ENCODE measurements at places on chromosomes 7 and 10.

DNA sequence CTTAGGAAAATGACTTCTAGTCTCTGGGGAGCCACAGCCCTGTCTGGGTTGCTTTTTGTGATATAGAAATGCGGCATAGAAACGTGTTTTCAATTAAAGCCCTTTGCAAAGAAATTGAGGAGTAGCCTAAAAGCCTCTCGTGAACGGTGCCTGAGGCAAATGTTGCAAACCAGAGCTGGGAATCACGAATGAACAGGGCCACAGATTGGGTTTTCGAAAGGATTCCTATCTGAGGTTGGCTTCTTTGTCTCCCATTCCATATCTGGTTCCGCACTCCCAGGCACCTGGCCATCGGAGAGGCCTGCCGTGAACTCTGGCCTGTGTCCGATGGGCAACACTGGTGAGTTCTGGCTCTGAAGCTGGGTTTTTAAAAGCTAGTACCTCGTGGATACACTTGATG is 221.6 kb downstream of the TCF7L2 start:
- DNase-seq, result no peak

GRCh38 chr10:110035070-110035921 is 27.5 kb downstream of the ADD3 start:
- no peak for DNase-seq

DNA sequence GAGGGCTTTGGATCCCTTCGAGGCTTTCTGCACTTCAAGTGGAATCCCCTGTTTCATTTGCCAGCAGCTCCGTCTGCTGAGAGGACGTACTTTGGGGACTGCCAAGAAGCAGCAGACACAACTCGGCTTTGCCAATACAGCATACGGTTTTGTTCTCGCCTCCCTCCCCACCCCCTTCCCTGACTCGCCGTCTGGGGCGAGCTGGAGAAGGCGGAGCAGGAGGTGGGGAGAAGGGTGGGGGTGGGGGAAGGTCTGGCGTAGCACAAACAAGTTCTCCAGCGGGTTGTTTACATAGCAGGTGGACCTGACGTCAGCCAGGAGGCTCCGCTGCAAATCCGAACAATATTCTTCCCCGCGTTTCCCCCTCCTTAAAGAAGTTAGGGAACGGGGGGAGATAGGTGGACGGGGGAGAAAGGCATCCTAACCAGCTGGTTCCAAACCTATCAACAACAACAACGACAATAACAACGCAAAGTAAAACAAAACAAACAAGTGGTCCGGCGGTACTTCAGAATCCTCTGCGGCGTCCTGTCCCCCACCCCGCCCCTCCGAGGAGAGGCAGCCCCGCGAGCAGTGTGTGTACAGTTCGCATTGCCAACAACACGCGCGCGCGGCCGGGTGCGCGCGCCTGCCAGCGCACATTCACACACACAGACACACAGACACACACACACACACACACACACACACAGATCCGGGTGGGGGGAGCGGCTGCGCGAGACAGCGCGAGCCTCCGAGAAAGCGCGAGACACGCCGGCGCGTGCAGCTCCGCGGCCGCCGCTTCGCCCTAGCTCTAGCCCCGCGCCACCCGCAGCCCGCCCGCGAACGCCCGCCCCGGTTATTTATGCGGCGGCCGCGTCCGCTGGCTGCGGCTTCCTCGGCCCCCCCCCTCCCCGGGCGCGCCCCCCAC is 167.0 kb upstream of the PPP1R3A start:
- no peak for DNase-seq

GRCh38 chr7:90092506-90092905 is 61.8 kb upstream of the STEAP1 start:
- DNase-seq, result no peak

DNA sequence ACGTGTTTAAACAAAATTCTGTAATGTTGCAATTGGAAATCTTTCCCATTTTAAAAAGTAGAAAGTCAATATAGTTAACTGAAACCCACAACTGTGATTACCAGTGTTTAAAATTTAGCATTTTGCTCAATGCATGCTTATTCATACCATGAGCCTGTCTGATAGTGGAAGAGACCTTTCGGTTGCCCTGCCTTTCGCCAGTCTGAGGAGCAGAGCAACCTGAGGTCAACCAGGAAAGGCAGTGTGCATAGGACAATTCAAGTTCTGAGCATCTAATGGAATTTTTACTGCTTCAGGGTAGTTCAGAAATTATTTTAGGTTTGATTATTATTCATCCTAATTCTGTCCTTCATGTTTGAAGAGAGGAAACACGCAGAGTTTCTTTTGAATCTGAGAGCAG is 100.8 kb downstream of the CUBN start:
- no peak for DNase-seq

GRCh38 chr10:98627711-98628110 is 181.0 kb upstream of the HPS1 start:
- no peak for DNase-seq

GRCh38 chr10:71664585-71664984 is 55.0 kb downstream of the C10orf105 start:
- DNase-seq, result no peak

DNA sequence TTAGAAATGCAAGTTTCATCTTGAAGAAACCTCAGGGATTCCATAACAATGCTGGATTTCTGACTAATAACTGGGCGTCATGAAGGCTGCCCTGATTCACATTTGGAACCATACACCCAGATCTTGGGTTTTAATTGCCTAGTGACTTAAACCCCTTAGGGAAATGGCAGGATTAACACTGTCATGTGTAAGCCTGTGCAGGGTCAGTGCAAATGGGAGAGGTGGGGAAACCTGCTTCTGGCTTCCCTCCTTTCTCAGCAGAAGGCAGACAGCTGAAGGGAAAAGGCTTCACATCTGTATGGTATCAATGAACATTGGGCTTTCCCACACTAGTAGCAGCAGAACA is 364.2 kb downstream of the ANKRD30A start:
- DNase-seq, result no peak

- no peak for DNase-seq
Observed at GRCh38 chr10:34102237-34102673, 712.8 kb downstream of the PARD3 start.

DNA sequence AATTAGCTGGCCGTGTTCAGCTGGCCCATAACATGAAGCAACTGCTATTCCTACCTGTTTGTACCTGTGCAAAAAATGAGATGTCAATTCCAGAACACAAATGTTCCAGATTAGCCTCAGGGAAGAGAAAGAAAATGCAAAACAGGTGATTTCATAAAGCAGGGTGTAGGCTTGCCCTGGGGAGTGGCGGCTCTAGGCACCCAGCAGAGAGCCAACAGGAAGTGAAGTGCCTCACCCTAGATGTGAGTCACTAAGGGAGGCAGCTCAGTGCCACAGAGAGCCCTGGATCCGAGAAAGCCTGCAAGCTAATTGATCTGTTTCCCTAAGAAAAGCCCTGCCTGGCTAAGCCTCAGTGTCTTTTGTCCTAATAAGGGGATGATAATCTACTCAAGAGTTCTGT is 240.0 kb downstream of the ARHGAP21 start:
- DNase-seq, result no peak

GRCh38 chr10:54909165-54909564 is 108.1 kb upstream of the PCDH15 start:
- DNase-seq, result no peak

DNA sequence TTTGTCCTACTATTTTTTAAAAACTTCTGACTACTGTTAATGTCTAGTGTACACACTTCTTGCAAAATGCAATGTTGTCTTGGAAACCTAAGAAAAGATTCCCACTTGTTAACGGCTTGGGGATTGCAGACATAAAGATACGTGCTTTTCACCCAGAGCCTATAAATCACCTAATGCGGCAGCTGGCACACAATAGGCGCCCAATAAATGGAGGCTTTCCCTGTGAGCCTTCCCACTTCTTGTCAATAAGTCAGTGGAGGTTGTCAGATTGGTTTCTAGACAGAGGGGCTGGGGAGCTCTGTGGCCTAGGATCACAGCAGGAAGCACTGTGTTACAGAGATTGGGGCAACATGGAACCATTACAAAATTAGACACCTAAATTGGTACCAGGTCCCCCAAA is 74.7 kb downstream of the VSTM4 start:
- DNase-seq, result no peak

DNA sequence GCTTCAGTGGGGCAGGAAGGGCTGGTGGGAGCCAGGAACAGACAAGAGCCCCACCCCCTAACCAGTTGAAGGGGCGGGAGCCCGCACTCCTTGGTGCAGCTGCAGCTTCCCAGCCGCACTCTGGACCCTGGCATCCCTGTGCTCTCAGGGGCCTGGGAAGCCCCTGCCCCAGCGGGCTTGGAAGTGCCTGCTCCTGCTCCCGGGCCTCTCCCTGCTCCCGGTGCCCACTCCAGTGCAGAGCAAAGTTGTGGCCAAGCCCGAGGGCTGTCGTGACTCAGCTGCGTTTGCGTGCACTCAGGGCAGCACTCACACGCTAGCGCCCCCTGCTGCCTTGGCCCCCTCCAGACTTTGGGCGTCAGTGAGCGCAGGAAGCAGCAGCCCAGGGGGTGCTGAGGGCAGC is 883.8 kb downstream of the LRMDA start:
- DNase-seq, result no peak

GRCh38 chr10:62354916-62355315 is 19.3 kb upstream of the ZNF365 start:
- DNase-seq, result no peak

- no peak for DNase-seq
Observed at GRCh38 chr10:71720288-71720687, 710 bp upstream of the C10orf105 start.

- no peak for DNase-seq
Observed at GRCh38 chr10:102738692-102739121, 5.0 kb upstream of the WBP1L start.

DNA sequence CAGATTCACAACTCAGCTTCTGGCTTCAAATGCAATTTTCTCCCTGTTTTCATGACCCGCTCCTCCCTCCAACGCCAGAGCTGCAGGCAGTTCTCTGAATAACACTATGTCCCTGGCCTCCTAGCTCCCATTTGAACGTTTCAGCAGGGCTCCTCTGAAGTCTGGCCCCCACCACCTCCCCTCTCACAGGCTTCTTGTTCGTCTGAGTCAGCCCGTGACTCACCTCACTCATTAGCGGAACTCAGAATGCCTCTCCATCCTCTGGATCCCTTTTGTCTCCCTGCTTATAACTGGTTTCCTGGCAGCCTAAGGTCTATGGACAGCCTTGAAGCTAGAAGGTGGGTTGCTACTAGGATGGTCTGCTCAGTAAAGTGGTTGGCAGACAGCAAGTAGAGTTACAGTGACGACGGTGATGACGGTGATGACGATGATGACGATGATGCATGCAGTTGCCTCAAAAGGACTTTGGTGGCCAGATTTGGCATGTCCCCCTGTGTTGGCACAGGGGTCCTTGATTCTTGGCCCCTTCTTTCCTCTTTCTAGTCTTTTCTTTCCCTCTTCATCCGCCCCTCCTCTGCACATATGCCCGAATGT is 83.3 kb upstream of the MKLN1 start:
- DNase-seq, result no peak

DNA sequence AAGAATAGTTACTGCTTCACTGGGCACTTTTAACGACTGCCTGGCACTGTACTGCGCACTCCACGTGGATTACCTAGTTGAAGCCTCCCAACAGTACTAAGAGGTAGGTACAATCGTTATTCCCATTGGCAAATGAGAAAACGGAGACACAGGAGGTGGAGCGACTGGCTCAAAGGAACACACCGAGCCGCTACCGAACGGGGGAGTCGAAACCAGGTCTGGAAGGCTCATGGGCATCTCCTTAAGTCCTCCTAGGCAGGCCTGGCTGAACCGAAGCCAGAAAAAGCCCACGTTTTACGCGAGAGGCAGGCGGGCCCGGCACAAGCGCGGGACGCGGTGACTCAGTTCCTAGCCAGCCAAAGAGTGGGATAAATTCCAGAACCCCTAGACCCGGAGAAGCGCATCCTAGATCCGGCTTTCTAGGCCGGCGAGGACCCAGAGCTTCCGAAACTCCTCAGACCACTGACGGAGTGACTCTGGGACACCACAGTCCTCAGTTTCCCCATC is 472 bp downstream of the PDAP1 start:
- DNase-seq, result no peak

- DNase-seq, result no peak
Observed at GRCh38 chr10:115398026-115398425, 304.9 kb downstream of the ATRNL1 start.

DNA sequence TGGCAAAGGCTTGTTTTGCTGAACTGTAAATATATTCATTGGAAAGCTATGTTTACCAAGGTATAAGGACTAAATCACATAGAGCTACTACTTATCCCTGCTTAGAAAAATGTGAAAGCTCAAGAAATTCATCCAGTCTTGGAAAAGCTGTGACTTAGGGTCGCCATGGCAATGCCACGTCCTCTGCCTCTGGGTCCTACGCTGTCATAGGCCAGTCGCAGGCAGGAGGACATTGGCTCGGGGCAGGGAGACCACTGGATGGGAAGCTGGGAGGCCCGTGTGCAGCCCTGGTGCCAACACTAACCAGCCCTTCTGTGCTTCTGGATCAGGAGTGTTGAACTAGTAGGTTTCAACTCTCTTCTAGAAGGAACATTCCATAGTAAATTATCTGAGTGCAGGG is 67.3 kb upstream of the PDZD8 start:
- no peak for DNase-seq

- no peak for DNase-seq
Observed at GRCh38 chr10:72275351-72276012, 1.8 kb downstream of the DDIT4 start.

DNA sequence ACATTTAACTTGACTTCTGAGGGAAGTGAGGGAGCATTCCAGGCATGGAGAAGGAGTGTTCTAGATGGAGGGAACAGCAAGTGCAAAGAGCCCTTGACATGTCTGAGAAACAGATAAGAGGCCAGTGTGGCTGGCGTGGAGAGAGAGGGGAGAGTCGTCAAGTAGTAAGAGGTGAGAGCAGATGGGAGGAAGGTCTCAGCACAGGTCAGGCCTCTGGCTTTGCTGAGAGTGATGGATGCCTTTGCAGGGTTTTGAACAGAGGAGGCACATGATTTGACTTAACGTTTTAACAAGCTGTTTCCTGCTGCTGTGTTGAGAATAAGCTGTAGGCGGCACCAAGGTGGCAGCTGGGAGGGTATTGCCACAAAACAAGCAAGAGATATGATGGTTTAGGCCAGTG is 97.2 kb downstream of the KAT6B start:
- no peak for DNase-seq

DNA sequence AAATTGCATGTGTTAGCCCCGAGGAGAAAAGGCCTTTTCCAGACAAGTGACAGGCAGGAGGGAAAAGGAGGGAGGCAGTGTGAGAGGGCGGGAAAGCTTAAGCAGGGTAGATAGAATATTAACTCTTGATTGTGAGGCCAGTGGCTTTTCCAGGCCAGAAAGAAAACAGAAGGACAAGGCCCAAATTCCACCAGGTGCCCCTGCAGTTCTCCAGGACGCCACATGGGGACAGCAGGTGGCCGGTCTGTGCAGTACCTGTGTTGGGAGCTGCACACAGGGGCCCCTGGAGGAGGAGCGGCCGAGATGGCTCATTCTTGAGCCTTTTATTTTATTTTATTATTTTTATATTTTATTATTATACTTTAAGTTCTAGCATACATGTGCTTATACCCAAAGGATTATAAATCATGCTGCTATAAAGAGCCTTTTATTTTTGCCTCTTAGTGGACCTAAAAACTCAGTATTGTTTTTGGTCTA is 141.3 kb upstream of the KLF14 start:
- DNase-seq, result peak; percentile 39

DNA sequence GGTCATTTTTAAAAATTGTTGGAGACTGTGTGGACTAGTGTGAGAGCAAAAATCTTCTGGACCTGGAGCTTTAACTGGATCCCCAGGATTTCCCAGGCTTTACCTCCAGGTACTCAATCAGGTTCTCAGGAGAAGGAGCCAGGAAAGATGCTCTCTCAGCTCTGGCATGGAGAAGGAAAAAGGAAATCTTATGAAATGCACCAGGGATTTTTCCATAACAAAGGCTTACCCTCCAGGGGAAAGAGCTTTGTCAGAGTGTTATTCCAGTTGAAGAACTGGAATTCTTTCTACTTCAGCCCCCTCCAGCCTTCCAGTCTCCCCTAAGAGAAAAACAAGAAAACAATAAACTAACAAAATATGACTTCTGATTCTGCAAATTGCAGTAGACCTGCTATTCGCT is 436.7 kb upstream of the ANKRD30A start:
- no peak for DNase-seq

Data from activated CD4-positive, CD25-positive, alpha-beta regulatory T cell (primary cell).